NCI-H1092 (cell line): ENCODE measurements at places on chromosomes 2 and 18.
A peak's percentile ranks its signal among the peaks of the same experiment; 100 is the strongest.

DNA sequence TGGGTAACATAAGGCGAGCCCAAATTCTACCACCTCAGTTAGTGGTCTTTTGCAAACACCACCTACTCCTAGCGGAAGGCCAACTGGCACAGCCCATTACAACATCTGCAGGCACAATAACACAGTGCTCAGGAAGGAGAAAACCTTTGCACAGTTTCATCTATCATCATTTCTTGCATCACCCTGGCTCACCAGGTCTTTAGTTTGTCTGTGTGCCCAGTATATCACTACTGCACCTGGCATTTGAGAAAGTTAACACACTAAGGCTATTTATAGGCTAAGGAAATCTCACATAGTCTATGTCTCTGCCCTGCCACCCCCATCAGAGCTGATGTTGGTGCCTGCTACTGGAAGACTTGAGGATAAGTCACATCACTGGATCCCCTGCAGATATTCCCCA, 484.0 kb downstream of the SATB2 start:
- DNase-seq: no peak

DNA sequence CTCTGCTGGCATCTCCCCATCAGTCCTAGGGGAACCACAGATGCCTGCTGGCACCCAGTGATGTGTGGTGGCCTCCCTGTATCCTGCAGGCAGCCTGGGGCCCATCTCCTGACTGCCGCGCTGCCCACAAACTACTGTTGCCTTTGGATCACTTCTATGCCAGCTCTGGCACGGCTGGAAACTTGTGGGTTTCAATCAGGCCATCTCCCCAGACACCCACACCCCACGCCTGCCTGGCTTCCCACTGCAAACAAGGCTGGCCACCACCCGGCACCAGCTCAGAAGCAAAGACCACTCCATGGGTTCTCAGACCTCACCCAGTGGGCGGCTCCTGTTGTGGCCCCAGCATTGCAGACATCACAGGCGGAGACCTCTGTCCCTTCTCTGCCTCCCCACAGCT, 15.1 kb upstream of the TPO start:
- no peak for DNase-seq

- no peak for DNase-seq
Observed at GRCh38 chr2:122210898-122211856, 455.7 kb downstream of the TSN start.

GRCh38 chr2:228377533-228377932, 196.0 kb upstream of the SPHKAP start:
- DNase-seq: peak; percentile 28

- DNase-seq: no peak
Observed at GRCh38 chr2:7604456-7604855, 687.2 kb downstream of the RNF144A start.

DNA sequence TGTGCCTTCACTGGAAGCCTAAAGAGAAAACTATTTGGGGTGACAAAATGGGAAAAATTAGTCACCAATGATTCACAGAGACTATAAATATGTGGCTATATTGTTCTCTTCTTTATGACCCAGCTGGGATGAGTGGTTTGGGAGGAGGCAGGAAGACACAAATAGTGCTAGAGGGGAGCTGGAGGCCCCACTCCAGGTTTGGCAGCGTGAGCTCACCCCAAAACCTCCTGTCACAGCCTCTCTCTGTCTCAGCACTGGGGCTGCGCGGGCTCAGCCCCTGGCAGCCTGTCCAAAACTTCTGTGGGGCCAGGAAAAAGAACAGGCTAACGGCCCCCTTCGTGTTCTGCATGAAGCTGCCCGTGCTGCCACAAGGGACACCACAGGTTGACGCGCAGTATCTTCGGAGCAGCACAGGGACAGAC, 73.2 kb upstream of the LCLAT1 start:
- no peak for DNase-seq

- DNase-seq: peak; percentile 12
Observed at GRCh38 chr2:27118525-27119329, at the start of gene CGREF1. Gene CGREF1 (minus strand): TSS chr2:27119128. CDS start chr2:27104366, 14,762 bp downstream.
